ENCODE measurements at places on chromosomes 5 and 9. TPM values are rescaled to one million over a fixed set of nuclear protein-coding genes. Genes with fewer than 3 reads are reported as not detected.

- H3K4me3 ChIP-seq, result no peak overlapping the region
- H3K27me3 ChIP-seq, result no peaks in the 10 kb centered on the region
- no peaks in the 10 kb centered on the region for H3K4me1 ChIP-seq
- DNase-seq, result peak; percentile 2
These were observed 226.3 kb downstream of the SMARCA2 start for GRCh38 chr9:2241461-2241835.

- no peaks in the 10 kb centered on the region for H3K4me1 ChIP-seq
- H3K27me3 ChIP-seq, result no peaks in the 10 kb centered on the region
- H3K27ac ChIP-seq, result no peak overlapping the region
- H3K36me3 ChIP-seq, result no peaks in the 10 kb centered on the region
These were observed 234.2 kb upstream of the RFX3 start for GRCh38 chr9:3760031-3760430.

DNA sequence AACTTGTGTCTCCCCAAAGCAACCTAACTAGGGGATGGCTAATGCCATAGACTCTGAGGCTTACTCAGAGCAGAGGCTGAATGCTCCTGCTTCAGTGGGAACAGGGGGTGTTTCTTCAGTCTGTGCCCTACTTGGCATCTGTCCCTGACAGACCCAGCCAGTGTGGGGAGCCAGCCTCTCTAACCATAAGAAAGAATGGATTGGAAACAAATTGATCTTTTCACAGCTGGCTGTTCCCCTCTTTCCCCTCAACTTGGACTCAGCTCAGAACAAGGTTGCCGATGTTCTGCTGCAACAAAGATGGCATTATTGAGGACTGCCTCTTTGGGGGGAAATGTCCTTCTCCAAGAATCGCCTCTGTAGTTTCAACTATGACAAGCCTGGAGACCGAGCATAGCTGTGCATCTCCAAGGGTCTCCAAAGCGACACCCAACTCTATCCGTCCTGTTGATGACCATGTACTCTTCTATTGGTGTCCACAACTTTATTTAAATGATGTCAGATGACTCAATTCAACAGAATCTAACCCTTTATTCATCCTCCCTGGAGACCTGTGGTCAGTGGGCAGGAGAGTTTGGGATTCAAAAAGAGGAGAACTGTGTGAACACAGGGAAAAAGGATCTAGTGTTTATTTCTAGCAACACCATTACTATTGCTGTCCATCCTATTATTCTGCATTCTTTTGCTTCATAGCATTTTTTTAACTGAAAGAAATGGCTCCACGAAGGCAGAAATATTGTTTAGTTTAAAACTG is 24.7 kb upstream of the TNC start:
- no peaks in the 10 kb centered on the region for H3K36me3 ChIP-seq
- H3K4me3 ChIP-seq, result no peak overlapping the region
- no peaks in the 10 kb centered on the region for H3K4me1 ChIP-seq
- no peaks in the 10 kb centered on the region for H3K27me3 ChIP-seq
- no peak for DNase-seq

Gene ACTBL2
- total RNA-seq, result not detected

Gene TPPP
- 0.14 TPM for total RNA-seq

DNA sequence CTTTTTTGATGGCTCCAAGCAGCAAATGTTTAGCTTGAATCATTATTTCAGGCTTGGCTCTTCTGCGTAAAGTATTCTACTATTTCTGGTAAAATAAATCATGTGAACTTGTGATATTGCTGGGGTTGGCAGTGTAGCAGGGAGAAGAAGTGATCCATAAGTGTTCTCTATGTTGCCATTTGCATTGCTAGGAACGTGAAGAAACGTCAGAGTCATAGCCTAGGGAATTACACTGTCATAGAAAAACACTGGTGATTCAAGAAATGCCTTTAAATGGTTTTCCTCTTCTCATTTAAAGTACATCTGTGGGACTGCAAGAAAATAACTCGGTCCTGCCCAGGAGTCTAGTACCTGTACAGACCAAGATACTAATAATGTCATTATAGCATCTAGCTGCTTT is 162.3 kb downstream of the PBX3 start:
- H3K27me3 ChIP-seq, result no peaks in the 10 kb centered on the region
- no peaks in the 10 kb centered on the region for H3K36me3 ChIP-seq
- H3K4me3 ChIP-seq, result no peak overlapping the region
- H3K27ac ChIP-seq, result no peak overlapping the region

All from naive thymus-derived CD4-positive, alpha-beta T cell (primary cell).